ENCODE measurements at places on chromosomes 3 and 15. TPM values are rescaled to one million over a fixed set of nuclear protein-coding genes. Genes with fewer than 3 reads are reported as not detected.

CILP gene
- total RNA-seq = not detected

FBXO40 gene
- not detected for total RNA-seq

ZNF445 gene
- 19.0 TPM for total RNA-seq

NANOGP8 gene
- not detected for total RNA-seq

RGMA gene
- total RNA-seq = 4.5 TPM

ISLR gene
- not detected for total RNA-seq

FEZF2 gene
- not detected for total RNA-seq

SH2D7 gene
- not detected for total RNA-seq

C3orf62 gene
- total RNA-seq = 5.5 TPM

LDHAL6B gene
- not detected for total RNA-seq

KAT2B gene
- total RNA-seq = 9.8 TPM

EPB42 gene
- total RNA-seq = not detected

PLA2G4E gene
- 1.4 TPM for total RNA-seq

DNA sequence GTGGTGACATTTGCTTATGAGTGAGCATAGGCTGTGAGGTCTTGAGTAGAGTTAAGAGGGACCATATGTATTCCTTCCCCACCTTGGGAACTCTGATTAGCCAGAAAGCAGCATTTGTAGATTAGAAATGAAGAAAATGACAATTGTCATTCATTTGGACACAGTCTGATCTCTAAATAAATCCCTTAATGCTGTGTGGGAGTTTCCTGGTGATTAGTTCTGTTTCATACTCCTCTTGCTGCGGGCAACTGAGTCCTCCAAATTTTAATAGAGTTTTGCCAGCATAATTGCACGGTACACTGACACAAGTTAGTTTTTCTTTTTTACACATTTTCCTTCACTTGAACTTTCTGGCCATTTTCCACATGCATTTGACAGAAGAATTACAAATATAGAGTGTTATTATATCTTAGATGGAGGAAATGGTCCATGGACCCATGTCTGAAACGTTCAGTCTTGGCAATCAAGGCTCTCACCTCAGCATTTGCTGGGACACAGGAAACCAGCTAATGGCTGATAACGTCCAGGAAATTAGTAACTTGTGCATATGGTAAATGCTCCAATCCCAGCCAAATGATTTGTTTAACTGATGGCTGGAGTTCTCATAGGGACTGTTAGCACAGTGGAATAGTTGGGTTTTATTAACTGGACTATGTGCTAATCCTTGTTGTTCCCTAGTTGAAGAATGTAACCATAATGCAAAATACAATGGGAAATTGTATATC lies 321.2 kb downstream of the RBMS3 start:
- no peak for DNase-seq

DNA sequence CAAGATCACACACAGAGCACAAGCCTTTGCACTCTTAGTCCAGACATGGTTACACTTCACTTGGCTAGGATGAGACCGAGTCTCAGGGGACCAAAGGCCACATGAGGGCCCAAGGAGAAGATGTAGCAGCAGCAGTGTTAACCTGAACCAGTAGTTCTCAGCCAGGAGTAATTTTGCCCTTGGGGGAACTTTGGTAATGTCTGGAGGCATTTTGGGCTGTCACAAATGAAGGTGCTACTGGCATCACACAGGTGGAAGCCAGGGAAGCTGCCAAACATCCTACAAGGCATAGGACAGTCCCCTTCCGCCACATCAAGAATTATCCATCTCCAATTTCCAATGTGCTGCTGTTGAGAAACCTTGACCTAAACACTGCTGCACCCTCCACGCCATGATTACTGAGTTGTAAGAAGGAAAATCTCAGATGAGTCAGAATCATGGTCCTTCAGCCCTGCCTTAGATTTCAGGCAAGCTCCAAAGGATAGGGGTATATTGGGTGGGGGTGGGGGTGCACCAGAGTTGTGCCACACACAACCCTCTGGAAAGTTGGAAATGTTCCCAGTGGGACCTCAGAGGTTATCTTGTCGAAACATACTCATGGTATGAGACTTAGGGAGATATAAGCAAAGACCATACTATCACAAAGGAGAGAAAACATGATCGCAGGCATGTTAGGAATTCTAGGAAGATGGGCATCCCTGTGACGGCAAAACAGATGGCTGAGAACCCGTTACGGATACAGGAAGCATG lies 36.2 kb downstream of the SEMA5B start:
- no peak for DNase-seq

DNA sequence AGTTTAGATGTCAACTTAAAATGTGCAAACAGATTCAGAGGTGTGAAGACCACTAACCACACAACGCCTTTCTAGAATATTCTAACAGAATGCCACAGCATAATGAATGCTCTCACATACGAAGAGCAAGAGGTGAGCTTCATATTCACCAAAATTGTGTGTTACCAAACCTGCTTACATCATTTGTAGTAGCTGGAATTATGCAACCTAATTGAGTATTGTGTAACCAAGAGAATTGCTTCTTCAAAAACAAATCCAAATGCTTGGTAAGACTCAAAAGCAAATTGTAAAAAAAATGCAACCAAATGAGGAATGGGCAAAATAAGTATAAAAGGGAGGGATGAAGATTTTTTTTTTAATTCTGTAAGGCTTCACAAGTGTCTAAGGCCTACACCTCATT lies 160.7 kb downstream of the TAFA4 start:
- no peak for DNase-seq

GRCh38 chr3:195106418-195106906 lies 164.5 kb downstream of the XXYLT1 start:
- DNase-seq = no peak

DNA sequence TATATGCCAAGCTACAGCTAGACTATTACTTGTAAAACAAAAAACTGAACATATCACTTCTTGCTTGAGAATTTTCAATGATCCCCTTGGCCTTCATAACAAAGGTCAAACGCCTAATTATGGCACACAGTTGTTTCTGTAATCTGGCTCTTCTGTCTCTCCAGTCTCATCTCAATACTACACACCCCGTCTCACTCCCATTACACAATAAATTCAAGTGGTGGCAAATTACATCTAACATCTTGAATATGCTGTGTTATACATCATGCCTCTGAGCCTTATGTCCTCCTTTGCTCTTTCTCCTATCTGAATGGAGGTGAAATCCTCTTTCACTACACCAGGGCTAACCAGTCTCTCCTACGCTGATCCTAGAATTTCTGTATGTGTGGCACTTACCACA lies 140.4 kb downstream of the TBL1XR1 start:
- no peak for DNase-seq

DNA sequence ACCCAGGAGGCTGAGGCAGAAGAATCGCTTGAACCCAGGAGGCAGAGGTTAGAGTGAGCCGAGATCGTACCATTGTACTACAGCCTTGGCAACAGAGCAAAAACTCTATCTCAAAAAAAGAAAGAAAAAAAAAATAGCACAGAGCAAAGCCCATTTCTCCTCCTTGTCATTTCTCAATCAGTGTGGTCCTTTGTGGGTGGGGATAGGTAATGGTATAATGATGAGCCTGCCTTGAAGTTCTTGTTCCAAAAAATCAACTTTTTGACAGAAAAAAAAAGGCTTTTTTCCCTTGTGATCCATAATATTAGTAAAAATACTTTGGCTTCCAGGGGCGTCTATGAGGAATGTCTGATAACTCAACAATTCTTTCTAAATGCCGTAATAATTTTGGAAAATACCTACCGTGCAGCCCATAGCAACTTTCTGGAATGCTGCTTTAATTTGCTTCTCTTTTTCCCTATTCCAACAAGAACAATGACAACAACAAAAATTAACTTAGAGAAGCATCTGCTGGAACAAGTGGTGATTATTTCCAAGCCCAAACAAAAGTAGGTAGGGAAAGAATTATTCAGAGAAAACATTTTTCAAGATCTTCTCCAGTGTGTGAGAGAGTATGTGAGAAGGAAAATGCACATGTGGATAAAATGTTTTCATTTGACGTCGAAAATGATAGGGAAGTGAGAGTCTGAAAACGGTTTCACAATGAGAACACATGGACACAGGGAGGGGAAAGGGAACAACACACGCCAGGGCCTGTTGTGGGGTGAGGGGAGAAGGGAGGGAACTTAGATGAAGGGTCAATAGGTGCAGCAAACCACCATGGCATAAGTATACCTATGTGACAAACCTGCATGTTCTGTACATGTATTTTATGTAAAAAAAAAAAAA lies 337.8 kb downstream of the RBMS3 start:
- DNase-seq = no peak

GRCh38 chr15:52104532-52105004 lies 8.0 kb downstream of the BCL2L10 start:
- no peak for DNase-seq

DNA sequence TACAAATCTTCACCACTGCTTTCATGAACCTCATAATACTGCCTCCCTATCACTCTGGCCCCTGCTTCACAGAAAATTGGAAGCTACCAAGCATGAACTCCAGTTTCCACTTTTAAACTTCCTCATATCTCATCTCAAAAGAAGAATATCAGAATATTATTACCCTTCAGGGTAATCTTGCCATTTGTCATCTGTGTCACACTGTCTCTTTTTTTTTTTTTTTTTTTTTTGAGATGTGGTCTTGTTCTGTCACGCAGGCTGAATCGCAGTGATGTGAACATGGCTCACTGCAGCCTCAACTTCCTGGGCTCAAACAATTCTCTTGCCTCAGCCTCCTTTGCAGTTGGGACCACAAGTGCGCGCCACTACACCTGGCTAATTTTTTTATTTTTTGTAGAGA lies 80.4 kb upstream of the TCF12 start:
- no peak for DNase-seq

DNA sequence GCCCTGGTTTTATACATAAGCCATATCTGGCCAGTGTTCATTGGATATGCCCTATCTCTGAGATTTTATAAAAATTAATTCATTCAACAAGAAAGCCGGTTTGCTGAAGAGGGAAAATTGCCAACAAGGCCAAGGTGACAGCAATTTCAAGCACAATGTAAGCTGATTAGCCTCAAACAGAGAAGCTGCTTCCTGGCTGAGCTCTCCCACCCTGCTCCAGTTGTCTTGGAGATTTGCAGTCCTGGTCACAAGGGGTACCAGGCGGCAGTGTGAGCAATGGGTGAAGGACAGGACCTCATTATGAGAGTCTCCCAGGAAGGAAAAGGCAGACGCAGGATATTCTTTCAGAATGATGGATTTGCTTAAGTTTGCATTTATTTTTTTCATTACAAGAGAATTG lies 5.4 kb upstream of the THSD4 start:
- DNase-seq = no peak

GRCh38 chr15:60801395-60801794 lies 322.5 kb upstream of the ICE2 start:
- no peak for DNase-seq

DNA sequence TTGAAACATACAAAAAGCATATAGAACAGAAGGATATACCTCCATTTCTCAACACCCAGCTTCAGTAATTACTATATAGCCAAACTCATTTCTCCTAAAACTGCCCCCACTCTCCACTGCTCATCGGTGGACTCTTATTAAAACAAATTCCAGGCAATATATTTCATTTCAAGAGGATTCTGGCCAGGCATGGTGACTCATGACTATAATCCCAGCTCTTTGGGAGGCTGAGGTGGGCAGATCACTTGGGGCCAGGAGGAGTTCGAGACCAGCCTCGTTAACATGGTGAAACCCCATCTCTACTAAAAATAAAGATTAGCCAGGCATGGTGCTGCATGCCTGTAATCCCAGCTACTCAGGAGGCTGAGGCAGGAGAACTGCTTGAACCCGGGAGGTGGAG lies 40.9 kb downstream of the SNX4 start:
- DNase-seq = no peak

DNA sequence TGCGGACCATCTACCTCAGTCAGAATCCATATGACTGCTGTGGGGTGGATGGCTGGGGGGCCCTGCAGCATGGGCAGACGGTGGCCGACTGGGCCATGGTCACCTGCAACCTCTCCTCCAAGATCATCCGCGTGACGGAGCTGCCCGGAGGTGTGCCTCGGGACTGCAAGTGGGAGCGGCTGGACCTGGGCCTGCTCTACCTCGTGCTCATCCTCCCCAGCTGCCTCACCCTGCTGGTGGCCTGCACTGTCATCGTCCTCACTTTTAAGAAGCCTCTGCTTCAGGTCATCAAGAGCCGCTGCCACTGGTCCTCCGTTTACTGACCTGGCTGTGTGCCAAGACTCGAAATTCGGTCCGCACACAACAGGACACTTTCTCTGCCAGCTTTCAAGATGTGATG lies 21.9 kb downstream of the NRROS start:
- DNase-seq = no peak

GRCh38 chr3:129121016-129121791 lies 400 bp downstream of the RAB43 start:
- DNase-seq = no peak

DNA sequence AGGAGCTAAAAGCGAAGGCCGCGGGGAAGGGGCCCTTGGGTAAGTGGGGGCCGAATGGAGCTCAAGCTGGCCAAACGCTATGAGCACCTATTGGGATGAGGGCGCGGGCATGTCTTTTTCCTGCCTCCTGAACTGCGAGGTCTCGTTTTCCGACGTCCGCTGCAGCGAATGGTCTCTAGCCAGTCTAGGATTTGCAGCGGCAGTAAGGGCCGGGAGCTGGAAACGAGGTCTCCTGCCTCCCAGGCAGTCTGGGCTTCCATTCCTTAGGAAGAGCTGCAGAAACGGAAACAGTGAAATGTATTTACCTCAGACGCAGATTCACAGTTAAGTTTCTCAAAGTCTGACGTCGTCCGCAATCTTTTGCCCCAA lies 517 bp downstream of the TMA7 start:
- DNase-seq = no peak

GRCh38 chr15:80659375-80659774 lies 35.7 kb upstream of the ABHD17C start:
- DNase-seq = no peak

DNA sequence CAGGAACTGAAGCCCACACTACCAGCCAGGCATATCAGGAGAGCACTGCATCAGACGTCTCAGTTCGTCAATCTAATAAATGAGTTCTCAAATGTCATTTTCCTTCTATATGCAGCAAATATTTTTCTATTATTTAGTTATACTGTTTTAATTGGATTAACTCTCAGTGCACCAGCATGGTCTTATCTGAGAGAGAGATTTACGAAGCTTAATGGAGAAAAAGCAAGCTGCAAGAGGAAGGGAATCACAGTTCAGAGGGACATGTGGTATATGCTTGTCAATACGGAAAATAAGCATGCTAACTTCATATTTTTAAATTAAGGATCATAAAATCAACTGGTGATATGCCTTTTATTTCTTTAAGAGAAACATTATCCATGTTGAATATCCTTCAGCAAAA lies 213.1 kb upstream of the NECTIN3 start:
- DNase-seq = no peak

- DNase-seq = no peak
These were observed at the start of gene GATA2 for GRCh38 chr3:128492671-128493569. Gene GATA2, minus strand, starts transcription at chr3:128493201. Its CDS starts 6,170 bp downstream, at chr3:128487031.

- no peak for DNase-seq
These were observed 16.8 kb downstream of the ATP10A start for GRCh38 chr15:25846377-25846776.

GRCh38 chr3:153274561-153274960 lies 112.5 kb downstream of the RAP2B start:
- no peak for DNase-seq

GRCh38 chr3:38579551-38580449 lies 69.7 kb downstream of the SCN5A start:
- DNase-seq = no peak
